NCI-H1092 (cell line): ENCODE measurements at places on chromosomes 7 and 10.

- no peak for DNase-seq
Measured at GRCh38 chr10:133098426-133099124, 10.9 kb downstream of the ADGRA1 start.

GRCh38 chr10:106360870-106361269 is 803.6 kb downstream of the SORCS1 start:
- DNase-seq, result no peak

DNA sequence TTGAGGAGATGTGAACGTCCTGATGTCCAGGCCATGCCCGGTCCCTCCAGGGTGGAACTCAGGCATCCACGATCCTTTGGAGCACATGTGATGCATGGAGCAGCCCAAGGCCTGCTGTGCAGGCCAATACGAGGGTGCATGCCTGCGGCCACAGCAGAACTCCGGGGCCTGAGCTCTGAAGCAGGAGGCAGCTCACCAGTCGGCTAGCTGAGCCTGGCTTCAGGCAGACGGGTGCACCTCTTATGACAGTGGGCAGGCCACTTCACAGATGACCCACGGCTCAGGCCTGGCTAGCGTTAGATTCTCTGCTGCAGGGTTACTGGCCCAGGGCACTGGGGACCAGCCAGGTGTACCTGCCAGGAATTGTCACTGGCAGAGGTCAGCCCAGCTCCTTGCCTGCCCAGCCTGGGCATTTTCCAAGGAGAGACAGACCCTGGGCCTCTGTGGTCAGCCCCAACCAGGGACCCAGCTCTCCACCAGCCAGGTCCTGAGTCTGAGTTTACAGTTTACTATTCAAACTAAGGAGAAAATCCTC is 29.6 kb upstream of the INPP5A start:
- no peak for DNase-seq

DNA sequence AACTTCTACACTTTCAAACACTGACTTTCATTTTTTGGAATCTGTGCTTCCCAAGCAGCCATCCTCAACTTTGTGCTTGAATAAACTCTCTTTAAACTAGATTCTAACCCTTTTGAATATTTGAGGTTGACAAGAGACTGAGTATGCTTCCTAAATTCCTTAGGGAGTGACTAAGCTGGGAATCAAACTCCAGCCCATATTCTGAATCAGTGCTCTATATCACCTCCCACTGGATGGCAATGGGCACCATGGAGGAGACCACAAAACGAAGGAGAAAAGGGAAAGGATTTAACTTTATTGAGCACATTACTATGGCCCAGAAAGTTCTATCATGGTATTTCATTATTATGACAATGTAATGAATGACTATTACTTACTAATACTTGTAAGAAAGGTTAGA is 17.2 kb upstream of the SLC26A4 start:
- DNase-seq, result no peak

DNA sequence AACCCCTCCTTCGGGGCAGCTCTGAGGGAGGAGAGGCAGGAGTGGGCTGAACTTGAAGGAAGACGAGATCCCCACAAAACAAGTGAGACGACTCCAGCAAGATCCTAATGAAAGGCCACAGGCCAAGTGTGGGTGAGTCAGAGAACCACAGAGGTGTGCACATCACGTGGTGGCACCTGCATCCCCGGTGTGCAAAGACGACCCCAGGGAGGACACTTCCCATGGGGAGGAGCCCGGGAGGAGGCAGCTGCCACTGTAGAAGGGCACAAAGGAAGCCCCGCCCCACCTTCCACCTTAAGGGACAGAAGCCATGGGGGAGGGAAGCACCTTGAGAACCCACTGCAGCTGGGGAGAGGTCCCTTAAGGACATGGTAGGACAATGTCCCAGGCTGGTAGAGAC is 45.7 kb downstream of the ESYT2 start:
- no peak for DNase-seq

- DNase-seq, result no peak
Measured at GRCh38 chr10:123569436-123570035, 96.6 kb upstream of the GPR26 start.

GRCh38 chr10:3592424-3592823 is 192.6 kb downstream of the KLF6 start:
- no peak for DNase-seq

- no peak for DNase-seq
Measured at GRCh38 chr10:391305-391704, 256.1 kb downstream of the ZMYND11 start.

DNA sequence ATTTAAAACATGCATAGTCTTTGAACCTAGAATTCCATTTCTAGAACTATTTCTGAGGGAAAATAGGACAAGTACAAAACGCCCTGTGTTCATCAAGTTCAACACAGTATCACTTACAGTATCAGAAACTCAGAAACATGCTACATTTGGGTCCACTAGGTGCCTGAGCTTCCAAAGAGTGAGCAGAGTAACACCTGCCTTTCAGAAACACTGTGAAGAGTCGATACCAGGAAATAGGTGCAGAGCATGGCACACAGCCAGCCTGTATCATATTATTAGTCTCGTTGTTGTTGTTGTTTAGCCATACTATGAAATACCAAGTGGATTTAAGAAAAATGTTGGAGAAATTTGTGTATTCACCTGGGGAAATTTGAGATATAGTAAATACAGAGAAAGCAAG is 392.1 kb upstream of the MGMT start:
- DNase-seq, result no peak

DNA sequence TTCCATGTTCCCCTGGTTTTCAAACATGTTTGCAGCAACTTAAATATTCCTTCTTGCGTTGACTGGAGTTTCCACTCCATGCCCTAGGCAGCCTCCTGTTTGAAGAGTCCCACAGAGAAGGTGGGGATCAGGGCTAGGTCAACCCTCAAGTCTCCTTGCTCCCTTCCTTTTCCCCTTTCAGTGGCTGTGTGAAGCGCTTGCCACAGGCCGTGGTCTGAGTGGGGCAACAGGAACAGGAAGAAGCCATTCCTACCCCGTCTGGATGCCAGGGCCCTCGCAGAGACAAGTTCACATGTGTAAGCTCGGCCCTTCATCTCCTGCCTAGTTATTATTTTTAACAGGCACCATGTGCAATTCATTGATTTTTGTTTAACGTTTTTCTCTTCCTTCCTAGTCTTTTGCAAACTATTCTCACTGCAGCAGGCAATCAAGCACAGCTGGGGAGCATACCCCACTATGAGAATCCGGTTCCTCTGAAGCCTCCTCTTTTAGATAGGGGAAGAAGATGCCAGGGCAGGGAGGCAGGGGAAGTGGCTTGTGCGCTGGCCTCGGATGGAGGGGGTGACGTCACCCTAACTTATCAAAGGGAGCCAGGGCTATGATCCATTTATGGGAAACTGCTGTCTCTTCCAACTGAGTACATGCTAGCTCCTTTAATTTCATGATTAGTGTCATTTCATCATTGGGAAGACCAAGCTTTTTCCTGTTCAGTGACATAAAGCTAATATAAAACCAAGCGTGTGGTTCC is 64.2 kb downstream of the PRLHR start:
- DNase-seq, result no peak

DNA sequence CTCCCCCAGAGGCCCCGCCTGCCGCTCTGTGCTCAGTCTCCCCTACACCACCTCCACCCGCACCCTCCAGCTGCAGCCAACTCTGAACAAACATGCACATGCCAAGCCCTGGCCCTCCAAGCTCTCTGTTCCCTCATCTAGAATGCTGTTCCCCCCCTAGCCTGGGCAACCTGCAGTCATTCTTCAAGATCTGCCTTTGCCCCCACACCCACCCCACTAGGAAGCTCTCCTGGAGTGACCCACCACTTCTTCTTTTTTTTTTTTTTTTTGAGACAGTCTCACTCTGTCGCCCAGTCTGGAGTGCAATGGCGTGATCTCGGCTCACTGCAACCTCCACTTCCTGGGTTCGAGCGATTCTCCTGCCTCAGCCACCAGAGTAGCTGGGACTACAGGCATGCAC is 13.7 kb downstream of the MYL10 start:
- no peak for DNase-seq

- DNase-seq, result no peak
Measured at GRCh38 chr10:129278686-129279085, 188.4 kb upstream of the MGMT start.

DNA sequence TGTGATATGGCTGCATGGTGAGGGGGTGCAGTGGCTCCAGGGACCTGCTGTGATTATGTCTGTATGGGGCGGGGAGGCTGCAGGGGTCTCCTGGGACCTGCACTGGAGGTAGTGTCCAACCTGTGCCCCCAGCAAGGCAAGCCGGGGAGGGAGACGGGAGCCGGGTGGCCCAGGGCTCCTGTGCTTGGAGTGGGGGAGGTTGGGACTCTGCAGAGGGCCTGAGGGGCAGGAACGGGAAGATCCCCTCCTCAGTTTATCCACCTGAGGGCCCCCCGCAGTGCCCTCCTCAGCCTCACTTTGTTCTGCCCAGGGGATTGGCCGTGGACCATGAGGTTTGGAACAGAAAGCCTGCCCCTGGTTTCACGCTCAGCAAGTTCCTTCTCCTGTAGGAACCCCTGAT is 22.8 kb upstream of the PWWP2B start:
- DNase-seq, result no peak

DNA sequence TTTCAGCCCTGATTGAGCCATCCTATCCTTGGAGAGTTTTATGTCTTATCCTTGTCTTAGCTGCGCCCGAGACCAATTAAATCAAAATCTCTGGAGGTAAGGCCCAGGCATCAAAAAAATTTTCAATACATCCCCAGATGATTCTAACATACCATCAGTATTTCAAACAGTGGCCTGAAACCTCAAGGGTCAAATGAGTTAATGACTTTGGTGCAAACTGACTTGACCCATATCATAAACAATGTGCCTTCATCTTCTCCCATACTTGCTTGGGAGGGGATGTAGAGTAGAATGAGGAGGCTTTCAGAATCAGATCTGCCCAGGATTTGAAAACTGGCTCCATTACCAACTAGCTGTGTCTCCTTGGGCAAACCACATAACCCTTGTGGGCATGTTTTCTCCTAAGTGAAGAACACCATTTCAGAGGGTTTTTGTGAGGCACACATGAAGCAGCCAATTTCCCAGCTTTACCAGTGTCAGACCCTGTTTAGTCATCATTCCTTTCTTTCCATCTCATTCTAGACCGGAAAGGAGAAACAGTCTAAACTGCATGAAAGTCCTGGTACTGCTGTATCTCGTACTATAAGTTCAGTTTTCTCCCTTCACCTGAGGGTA is 35.7 kb upstream of the ATXN7L1 start:
- DNase-seq, result no peak

DNA sequence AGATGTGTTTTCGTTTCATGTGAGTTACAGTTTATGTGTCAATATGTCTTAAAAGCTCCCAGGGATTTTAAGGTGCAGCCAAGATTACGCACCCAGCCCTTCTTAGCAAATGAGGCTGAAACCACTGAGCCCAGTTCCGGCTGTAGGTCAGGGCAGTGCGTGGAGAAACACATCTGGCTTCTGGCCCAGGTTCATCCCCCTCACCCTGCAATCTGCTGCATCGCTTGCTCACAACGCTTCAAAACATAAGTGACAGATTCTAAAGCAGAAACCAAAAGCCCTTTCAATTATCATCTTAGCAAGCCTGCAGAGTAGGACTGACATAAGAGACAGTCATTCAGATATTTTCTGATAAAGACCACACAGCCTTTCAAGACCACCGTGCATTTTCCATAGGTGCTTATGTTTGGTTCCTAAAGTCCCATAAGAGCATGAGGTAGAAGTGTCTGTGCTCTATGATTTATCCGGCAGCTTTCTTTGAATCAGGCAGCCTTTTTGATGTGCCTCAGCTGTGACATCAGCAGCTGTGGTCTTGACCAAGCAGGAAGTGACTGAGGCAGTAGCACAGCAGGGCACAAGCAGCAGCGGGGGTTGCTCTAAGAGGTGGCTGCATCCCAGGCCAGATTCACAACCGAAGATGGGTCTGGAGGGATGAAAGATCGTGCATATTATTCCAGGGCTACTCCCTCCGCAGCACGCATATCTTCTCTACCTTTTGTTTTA is 72.1 kb upstream of the LYZL2 start:
- DNase-seq, result no peak

DNA sequence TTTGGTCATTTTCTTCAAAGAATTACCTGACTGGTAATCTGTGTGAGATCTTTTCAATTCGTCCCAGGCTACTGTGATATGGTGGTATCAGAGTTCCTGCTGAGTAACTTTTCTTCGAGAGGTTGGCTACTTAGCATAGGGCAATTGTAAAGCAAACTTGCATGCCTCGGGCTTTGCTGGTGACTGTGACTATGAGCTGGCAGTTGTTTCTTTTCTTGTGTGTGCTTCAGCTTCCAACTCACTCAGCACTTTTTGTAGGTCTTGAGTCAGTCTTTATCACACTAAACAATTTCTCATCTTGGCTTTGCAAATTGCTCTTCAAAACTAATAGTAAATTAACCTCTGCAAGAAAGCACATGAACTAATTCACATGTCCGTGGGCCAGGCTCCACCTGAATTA is 44.3 kb downstream of the PRR15 start:
- DNase-seq, result no peak

GRCh38 chr7:50632561-50633413 is 67.6 kb upstream of the DDC start:
- peak; percentile 40 for DNase-seq

DNA sequence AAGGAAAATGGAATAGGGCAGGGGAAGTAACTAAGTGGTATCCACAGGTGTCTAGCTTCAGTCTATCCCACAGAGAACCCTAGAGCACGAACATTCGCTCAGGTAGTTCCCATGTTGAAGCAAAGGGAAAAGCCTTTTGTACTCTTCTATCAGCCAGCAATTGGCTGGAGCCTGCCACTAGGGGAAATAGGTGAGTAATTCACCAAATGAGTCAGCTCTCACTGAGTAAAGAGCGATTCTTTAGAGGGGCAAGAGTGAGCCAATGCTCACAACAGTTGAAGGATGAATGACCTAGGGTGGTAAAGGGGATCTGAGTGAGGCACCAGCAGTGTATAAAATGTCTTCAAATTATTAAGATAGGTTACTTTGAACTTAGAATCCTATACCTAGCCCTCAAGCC is 94.1 kb upstream of the ZNF800 start:
- DNase-seq, result no peak

DNA sequence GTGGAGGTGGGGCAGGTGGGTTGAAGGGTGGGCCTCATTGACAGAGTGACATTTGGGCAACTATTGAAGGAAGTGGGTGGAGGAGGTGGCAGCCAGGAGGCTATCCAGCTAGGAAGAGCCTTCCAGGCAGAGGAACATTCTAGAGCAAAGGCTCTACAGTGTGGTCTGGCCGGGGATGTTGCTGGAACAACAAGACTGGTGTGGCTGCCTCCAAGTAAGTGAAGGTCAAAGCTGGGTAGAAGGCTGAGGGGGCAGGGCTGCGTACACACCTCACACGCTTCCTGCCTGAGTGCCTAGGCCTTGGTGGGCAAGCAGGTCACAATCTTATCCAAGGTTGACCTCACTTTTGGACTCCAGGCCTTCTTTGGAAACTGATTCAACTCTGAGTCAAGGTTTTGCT is 6.6 kb downstream of the CPA1 start:
- no peak for DNase-seq

DNA sequence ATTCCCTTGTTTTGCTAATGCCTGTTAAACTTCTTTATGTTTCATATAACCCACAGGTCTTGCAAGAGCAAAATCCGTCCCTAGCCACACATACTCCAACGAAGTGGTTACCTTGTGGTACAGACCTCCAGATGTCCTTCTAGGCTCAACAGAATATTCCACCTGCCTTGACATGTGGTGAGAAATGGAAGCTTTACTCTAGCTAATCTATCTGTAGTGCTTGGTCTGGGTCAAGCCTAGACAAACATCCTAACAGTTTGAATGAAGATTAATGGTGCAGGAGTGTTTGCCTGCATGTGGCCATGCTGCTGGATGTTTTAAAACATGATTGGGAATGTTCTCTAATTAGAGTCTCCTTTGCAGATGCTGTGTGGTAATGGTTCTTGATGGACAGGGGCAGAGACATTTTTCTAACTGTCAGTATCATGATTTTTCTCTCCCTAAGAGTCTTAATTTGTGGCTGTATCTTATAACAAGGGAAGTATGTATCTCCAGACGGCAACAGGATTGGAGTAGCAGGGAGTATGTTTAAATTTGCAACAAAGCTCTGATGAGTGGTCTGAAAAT is 308.5 kb upstream of the FZD1 start:
- peak; percentile 92 for DNase-seq
